ENCODE measurements at places on chromosomes 3 and 15.

DNA sequence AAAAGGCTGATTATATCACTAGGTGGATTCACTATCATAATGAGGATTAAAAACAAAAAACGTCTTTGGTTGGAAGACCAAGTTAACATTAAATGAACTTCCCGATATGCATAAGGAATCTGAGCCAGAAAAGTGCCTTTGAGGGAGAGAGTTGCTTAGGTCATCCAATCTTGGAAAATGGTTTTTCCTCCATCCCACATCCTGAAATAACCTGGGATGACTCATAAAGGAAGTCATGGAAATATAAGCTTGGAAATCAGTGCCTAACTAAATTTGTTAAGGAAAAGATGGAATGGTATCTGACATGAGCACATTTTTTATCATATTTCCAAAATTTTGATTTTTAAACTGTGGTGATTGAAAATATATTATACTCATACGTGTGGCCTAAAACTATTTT lies 66.0 kb downstream of the KBTBD8 start:
- DNase-seq = no peak

GRCh38 chr3:123295901-123296250 lies 94.1 kb downstream of the SEC22A start:
- DNase-seq = no peak

DNA sequence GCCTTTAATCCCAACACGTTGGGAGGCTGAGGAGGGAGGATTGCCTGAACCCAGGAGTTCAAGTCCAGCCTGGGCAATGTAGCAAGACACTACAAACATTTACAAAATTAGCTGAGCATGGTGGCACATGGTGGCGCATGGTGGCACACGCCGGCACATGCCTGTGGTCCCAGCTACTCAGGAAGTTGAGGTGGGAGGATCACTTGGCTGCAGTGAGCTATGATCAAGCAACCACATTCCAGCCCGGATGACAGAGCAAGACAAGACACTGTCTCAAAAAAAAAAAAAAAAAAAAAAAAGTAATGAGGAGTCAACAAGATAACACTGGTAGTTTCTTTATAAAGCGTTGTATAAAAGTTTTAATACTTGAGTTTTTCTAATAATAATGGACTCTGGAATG lies 10.1 kb downstream of the FEZF2 start:
- DNase-seq = no peak

GRCh38 chr3:141373232-141373631 lies 4.9 kb downstream of the ZBTB38 start:
- no peak for DNase-seq

GRCh38 chr3:10666621-10667020 lies 149.4 kb upstream of the SLC6A11 start:
- no peak for DNase-seq

DNA sequence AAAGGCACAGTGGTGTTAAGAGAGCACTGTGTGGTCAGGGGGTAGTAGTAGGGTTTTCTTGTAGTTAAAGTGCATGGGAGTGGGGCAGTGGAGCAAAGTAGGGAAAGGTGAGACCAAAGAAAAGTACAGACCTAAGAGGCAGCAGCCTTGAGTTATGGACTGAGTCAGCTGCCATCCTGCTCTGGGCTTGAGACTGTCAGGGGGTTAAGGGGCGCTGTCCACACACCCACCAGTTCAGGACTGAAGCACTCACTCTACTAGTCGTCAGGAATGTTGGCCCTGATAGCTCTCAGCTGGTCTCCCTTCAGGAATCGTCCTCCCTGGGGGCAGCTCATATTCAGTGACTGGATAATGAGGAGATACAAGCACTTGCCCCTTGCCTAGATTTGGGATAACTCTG lies 7.9 kb downstream of the CCR4 start:
- no peak for DNase-seq
